ENCODE measurements at places on chromosomes 6 and 20.

DNA sequence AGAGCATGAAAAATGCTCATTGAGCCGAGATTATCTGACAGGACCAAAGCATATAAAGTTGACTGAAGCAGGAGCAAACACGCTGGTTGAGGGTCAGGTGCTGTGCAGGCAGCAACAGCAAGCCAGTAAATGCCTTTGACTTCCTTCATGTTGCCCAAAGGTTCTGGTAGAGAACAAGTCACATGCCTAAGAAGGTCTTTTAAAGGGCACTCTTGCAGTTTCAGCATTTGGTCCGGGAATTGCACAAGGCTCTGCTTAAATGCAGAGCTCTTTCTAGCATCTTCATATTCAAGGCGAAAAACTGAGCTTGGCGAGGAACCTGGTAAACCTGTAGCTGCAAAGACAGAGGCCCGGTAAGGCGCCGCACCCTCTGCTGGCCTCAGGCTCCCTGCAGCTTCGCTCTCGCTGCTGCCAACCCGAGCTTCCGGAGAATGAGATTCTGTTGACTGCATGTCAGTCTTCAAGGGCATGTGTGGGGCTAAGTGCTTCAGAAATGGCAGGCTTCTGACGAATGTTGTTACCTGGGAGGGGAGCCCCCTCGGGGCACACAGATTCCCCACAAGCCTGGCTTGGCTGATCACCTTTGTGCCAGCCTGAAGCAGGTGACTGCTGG is 205.2 kb downstream of the KIF16B start:
- no peak for DNase-seq

GRCh38 chr20:39309458-39309857 is 347.3 kb downstream of the DHX35 start:
- no peak for DNase-seq

GRCh38 chr6:122696079-122696478 is 83.4 kb upstream of the FABP7 start:
- peak; percentile 92 for DNase-seq

GRCh38 chr6:128007658-128008057 is 106.8 kb upstream of the THEMIS start:
- DNase-seq, result no peak

- DNase-seq, result peak; percentile 32
Measured at GRCh38 chr20:4633780-4634179, 87.9 kb upstream of the PRND start.
